NCI-H1436 treated with DMSO at 0.1 percent for 48 hours (cell line): ENCODE measurements at places on chromosomes 2 and 18.

GRCh38 chr2:215029936-215030335 lies 108.5 kb downstream of the ABCA12 start:
- DNase-seq, result no peak

DNA sequence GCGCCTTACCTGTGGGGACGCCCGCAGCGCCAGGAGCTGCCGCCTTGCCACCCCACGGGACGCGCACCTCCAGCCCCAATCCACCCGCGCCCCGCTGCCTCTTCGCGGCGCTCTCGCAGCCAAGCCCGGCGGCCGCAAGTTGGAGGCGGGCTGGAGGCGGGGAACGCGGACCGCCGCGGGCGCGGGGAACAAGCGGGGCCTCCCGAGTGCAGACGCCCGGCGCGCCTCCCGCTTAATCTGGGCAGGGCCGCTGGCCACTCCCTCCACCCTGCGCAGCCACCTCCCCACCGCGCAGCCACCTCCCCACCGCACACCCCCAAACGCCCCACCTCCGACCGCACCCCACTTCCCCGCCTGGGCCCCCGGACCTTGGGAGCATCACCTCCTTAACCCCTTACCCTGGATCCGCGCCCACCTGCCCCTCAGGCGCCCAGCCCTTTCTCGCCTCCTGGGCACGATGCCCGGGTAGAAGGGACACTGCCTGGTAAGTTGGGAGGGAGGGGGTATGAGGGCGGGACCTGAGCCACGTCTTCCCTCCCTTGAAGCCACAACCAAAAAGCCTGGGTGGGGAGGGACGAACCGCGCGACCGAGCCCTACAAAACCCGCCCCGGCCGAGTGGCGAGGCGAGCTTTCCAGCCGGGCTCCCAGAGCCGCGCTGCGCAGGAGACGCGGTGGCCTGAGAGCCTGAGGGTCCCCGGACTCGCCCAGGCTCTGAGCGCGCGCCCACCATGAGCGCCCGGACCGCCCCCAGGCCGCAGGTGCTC lies at the start of the genes COL4A3 and COL4A4:
TSS of gene COL4A3 (plus strand) at position 627 of the 765 bp plus-strand sequence. CDS start at position 730, 103 bp downstream.
TSS of gene COL4A4 (minus strand) at position 208 of the 765 bp plus-strand sequence. CDS start 16,722 bp downstream, outside the sequence.
- DNase-seq, result no peak

DNA sequence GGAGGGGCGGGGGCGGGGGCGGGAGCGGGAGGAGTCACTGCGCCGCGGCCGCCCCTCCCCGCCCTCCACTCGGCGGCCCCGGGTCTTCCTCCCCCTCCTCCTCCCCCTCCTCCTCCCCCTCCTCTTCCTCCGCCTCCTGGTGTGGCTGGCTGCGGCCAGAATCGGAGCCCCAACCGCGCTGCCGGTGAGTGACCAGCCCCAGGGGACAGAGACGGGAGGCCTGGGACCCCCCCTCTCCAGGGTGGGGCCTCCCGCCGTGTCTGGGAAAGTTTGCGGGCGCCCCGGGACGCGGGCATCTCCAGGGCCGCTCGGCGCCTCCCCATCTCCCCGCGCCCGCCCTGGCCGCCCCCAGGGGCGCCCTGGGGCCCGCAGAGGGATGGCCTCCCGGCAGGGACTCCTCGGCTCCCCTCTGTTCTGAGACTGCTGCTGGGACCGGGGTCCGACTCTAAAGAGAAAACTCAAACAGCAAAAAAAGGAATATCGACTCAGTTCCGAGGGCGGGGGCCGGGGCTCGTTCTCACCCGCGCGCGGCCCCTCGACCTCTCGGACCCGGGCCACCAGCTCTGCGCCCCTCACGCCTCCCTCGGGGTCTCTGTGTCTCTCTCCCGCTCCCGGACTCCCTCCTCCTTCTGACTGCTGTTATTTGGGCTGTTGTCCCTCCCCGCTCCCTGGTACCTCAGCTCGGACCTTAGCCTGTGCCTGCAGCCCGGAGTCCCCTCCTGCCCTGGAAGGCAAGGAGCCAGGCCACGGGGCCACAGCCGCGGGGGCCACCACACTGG lies at the start of gene STON1:
TSS of gene STON1 (plus strand) at position 122 of the 779 bp plus-strand sequence. CDS start 50,480 bp downstream, outside the sequence.
- DNase-seq, result no peak

- no peak for DNase-seq
These were observed 32.9 kb upstream of the FZD5 start for GRCh38 chr2:207802650-207803049.

DNA sequence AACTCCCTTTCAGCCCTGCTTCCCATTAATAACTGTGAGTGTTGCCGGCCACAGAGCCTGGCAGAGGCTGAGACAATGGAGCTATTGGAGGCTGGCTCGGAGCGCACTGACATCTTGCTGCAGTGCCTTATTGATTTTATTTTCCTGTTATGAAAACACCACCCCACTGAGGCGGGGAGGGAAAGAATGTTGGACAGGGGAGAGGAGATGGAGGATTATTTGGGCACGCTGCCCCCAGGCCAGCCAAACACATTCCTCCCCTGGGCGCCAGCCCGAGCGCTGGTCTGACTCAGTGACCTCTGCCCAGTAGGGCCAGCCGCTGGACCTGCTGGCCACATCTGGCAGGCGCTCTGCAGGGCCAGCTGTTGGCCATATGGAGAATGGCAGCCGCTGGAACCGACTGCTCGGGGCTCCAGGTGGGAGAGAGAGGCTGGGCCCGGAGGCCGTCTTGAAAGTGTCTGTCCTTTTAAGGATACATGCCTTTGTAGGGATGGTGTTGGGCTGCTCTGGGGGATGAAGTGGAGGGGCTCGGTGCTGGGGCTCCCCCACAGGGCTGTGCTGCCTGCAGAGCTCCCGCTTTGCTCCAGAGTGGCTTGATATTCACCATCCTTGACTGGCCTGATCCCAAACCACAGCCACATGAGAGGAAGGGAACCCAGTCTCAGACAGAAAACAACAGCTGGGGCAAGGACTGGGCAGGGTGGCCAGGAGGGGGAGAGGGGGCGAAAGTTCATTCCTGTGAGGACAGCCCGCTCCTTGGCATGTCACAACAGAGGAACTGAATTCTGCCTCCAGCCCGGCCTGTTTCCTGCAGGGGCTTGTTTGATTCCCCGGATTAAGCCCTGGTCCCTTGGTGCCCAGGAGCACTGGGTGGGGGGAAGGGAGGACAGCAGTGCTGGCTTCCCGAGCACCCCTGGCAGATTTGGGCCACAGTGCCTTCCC lies 179.0 kb downstream of the KLHL29 start:
- no peak for DNase-seq

DNA sequence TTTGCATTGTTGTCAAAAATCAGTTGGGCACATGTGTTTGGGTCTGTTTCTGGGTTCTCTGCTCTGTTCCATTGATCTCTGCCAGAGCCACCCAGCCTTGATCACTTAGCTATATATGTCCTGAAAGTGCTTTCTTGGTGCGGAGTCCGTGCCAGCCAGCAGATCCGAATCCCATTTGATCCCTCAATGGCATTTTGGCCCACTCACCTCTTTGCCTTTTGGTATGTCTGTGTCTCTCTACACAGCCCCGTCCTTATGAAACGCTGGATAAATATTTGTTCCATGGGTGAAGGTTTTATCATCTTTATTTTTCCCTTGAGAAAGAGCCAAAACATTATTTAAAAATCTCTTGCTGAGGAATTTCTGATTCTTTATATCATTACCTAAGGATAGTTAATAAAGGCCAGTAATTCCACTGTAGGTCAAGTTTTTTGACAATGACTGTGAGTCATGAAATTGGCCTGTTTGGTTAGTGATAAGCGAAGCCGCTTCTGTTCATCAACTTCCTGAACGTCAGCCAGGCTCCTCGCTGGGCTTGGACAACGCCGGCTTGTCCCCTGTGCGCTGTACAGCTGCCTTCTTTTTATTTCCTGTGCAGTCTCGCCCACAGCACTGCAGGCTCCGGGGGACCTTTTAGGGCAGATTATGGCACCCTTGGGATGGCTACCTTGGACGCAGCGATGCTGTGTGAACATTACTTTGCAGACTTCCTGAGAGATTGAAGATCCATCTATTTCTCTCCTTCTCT lies 24.9 kb downstream of the MTCL1 start:
- no peak for DNase-seq

DNA sequence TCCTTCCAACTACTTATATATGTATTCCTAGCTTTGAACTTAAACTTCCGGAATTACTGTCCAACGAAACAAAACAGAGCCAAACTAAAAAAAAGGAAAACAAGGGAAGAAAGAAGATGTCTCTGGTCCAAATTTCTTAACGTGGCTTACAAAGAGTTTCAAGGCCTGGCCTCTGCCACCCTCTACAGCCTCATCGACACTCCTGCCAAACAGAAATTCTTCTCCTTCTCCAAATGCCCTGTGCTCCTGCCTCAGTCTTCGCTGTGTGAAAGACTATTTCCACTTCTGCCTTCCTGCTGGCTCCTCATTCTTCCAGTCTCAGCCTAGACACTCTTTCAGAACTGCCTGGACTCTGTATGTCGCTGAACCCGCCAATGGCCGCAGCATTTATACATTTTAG lies 249.2 kb downstream of the TXNL1 start:
- no peak for DNase-seq

DNA sequence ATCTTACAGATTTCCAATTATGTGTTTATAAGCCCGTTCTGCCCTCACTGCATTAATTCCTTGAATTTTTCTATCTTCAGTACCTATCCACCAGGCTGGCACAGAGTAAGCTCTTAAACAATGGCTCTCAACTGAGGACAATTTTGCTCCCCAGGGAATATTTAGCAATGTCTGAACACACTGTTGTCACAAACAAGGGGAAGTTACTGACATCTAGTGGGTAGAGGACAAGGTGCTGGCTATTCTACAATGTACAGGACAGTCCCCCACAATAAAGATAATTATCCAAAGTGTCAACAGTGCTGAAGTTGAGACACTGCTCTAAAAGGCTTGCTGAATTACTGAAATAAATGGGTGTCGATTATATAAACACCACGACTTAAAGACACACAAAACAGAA lies 5.0 kb downstream of the NDUFS1 start:
- no peak for DNase-seq

GRCh38 chr2:108614659-108615058 lies 80.4 kb downstream of the LIMS1 start:
- DNase-seq, result no peak

DNA sequence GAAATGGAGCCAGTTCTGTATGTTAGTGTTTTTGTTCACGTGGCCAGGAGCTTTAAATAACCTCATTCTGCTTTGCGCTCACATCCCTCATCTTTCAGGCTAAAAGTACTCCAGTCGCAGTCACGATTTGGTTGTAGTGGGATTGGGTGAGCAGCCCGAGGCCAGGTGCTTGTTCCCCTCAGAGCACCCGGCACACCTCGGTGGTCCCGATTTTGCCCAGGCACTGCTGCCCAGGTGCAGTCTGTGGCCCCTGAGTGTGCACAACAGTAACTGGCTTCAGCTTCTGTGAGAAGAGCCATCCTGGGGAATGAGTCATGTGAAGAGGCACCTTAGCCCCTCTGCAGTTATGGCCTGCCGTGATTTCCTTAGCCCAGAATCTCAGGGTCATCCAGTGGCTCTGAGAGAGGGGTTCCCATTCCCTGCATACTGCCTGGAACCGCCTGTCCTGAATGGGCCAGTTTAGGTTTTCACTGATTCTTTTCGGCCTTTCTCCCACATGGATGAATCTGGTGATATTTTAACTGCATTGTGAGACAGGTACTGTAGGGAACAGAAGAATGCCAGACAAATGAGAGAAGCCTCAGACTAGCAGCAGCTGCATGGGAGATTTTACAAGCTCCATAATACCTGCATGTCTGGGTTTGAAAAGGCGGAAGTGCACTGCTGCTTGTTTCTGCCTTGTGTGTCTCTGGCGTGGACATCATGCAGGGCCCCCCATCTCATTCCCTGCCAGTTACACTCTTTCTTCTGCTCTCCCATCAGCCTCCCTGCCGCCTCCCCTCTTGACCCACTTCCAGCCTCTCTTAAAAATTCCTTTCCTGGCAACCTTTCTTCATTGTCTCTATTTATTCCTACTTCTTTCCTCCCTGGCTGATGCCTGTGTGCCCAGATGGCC lies 33.5 kb downstream of the IMPA2 start:
- no peak for DNase-seq

DNA sequence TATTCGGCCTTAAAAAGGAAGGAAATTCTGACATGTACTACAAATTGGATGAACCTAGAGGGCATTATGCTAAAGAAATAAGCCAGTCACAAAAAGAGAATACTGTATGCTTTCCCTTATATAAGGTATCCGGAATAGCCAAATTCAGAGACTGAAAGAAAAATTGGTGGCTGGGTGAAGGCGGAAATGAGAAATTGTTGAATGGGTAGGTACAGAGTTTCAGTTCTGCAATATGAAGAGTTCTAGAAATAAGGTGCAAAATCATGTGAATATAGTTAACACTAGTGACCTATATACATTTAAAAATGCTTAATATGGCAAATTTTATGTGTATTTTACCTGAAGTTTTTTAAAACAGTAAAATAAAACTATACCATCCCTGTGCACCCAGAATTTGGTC lies 43.1 kb downstream of the RMP24 start:
- DNase-seq, result no peak

GRCh38 chr2:111634050-111634794 lies 249.8 kb downstream of the ANAPC1 start:
- no peak for DNase-seq

GRCh38 chr2:168426861-168427260 lies 29.2 kb upstream of the CERS6 start:
- DNase-seq, result no peak

- no peak for DNase-seq
These were observed 14.7 kb downstream of the SMARCAL1 start for GRCh38 chr2:216426938-216427337.

DNA sequence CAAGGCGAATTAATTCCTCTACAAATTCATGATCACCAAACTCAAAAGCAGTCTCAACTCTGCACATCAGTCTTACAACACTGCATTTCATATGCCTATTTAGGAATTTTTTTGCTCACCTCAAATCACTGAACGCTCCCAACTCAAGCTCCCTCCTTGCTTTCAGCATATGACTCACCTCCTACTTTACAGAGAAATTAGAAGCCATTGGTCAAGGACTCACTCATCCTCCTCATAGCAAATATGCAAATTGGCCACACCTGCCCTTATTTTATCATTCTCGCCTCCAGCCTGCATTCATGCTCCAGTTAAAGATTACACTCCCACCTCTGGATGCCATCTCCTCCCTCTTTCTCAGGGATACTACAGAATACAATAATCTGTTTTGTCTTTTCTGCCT lies 148.8 kb downstream of the MBD2 start:
- no peak for DNase-seq

DNA sequence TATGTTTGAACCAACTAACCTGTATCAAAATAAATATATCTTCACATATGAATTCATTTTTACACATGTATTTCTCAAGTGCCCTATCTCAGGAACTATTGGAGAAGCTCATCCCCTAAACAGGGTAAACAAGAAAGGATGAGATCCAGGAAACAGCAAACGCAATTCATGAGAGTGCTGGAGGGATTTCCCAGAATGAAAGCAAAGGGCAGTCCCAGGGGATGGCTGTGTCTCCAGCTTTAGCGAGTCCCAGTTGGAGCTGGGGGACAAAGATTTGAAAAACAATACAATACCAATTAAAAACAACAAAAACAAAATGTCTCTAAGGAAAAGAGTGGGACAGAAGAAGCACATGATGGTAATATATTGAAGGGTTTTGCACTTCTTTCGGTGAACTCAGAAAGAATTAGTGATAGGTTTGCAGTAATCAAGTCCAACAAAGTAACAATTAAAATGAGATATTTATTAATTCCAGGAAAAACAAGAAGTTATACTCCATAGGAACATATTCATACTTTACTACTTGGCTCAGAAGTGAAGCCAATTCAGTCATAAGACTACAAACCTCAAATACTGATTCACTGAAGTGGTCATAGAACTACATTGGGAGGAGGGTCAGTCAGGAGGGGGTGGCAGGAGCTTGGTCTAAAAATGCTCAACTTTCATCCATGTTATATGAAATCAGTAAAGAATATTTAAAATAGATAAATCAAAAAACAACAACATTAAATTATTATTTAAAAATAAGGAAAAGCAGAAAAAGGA lies 73.1 kb upstream of the PDE1A start:
- no peak for DNase-seq

GRCh38 chr2:39217192-39217550 lies 26.6 kb downstream of the CDKL4 start:
- DNase-seq, result no peak
